ENCODE measurements at places on chromosomes 1 and 21.

DNA sequence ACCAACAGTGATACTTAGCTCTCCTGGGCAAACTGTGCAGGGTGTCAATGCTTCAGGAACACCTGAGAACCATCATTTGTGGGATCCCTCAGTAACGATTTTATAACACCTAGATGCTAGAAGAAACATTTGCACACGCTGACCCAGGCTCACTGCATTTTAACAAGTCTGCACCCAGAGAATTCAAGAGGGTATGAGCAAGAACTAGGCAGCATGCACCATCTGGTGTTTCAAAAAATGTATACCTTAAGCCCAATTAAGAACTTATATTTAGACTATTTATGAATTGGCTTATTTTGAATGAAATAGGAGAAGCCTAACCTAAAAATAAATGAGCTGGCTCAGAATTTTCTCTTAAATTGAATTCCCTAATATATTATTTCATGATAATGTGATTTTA is 400.5 kb downstream of the GPATCH2 start:
- no peak for DNase-seq

DNA sequence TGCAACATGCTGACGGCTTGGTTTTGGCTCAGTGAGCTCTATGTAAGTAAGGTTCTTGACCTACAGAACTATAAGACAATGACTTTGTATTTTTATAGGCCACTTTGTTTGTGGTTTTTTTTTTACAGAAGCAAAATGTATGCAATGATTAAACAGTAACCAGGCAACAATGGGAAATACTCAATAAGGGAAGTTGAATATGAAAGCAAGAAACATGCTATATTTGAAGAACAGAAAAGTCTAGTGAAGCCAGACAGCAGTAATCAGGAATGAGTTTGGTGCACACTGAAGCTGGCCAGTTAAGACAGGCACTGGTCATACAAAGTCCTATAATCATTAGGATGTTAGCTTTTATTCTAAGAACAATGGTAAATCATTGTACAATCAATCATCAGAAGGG is 1926.8 kb downstream of the NCAM2 start:
- no peak for DNase-seq

GRCh38 chr1:43512681-43513080 is 18.0 kb upstream of the PTPRF start:
- DNase-seq: no peak

DNA sequence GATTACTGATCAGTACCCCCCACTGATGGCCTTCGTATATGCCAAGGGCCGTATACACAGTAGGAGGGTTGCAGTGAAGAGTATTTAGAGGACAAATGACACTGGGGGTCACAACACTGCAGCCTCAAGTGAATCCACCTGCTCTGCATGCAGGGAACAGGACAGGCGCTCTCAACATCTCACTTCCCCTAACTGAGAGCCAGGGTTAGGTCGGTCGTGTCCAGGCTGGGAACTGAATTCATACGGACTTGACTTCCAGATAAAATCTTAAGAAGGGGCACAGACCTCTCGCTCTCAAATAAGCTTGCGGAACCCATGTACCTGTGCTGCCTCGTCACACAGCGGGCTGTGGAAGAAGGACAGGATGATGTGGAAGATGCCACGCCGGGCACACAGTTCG is 22.8 kb downstream of the MRAP start:
- DNase-seq: no peak

- DNase-seq: no peak
Observed at GRCh38 chr1:95520390-95520789, 286.4 kb downstream of the RWDD3 start.

DNA sequence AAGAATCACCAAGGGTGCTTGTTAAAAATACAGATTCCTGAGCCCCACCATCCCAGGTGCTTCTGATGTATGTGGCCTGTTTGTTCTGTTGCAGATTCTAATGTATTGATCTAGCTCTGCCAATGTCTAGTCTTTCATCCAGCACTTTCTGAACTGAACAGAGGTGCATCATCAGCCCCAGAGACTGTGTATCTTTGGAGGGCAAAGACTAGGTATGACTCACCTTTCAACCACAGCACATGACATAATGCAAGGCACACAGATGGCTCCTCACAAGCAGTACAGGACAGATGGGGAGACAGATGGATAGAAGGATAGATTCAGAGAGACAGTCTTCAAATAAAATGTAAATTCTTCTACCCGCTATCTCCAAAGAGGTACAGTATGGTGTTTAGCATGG is 32.3 kb downstream of the CD58 start:
- DNase-seq: no peak

DNA sequence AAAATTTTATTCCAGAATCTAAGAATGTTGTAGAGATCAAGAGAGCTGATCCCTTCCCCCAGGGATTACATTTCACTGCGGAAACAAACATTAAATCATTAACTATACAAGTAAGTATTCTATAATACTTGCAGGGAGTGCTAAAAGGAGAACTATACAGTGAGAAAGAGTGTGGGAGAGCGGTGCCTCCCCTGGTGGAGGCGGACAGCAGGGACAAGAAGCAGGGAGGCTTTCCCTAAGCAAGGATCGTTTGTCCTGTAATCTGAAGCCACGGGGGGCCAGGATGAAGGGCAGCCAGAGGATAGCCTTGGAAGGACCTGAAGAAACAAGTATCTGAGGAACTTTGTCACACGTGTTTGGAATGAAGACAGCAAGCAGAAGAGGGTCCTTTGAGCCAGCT is 40.1 kb downstream of the SLC9C2 start:
- no peak for DNase-seq

- no peak for DNase-seq
Observed at GRCh38 chr1:204924013-204924759, 53.5 kb downstream of the NFASC start.

DNA sequence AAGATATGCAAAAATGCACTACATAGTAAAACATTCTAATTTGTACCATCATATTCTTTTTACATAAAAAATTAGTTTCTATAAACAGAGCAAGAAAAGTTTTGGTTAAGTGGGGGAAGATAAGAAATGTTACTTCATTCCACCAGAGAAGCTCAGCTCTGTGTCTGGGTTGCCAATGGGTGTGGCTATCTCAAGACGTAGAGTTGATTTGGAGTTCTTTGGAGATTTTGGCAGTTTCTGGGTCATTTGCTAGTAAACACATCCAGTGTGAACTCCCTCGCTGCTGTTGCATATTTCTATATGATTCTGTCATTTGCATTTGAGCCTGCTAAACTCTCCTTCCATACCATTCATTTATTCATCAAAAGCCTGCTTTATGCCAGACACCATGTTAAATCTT is 7.2 kb downstream of the RGL1 start:
- DNase-seq: no peak

DNA sequence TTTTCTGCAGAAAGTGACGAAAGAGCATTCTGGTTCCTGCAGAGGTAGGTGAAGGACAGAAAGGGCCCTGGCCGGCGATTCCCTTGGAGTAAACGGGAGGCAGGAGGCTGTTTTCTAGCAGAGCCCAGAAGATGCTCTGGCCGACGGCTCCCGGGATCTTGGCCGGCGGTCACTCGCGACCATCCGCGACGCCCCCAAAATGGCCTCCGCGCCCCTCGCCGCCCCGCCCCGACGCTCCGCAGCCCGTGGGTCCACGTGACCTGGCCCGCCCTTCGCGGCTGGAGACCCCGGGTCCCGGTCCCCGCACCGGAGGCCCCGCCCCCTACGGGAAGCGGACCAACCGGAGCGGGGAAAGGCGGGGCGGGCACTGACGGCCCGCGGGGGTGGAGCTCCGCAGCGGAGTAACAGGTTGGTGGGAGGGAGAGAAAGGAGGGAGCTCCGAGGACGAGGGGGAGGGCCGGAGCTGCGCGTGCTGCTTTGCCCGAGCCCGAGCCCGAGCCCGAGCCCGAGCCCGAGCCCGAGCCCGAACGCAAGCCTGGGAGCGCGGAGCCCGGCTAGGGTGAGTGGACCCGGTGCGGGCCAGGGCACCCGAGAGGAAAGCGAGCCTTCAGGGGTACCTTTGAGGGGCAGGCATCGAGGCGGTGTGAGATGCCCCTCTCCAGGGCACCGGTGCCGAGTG is at the start of gene CGN:
TSS of gene CGN (plus strand) at position 431 of the 679 bp plus-strand sequence. CDS start 7,133 bp downstream, outside the sequence.
- peak; percentile 93 for DNase-seq

DNA sequence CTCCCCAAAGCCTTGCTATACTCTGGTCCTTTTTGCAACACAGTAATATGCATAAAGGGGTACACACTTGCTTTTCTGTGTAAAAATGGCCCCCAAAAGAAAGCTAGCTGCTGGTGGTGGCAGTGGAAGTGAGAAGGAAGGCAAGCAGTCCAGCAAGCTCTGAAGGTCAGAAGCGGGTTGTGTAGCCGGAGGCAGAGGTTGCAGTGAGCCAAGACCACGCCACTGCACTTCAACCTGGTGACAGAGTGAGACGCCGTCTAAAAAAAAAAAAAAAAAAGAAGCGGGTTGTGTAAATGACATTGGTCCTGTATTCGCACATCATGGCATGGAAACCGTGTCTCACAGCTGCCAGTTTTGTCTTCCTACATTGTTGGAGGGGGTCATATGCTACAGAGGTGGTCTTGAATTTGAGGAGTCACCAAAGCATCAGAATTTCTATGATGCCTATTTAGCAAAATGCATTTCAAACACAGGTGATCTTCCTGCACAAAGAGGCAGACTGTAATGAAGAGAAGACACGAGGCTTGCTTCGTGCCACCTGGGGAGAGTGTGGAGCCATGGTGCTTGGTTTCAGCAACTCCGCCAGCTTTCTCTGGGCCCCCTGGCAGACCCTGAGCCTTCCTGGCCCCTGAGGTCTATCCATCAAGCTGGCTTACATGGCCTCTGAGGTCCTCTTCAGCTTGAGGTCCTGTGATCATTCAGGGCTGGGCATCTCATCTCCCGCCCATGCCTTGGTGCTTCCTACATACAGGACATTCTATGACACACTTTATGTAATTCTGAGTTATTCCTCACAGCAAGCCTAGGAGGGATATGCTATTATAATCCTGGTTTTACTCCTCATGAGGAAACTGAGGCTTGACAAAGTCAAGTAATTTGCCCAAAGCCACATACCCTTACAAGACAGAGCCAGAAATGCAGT is 71.0 kb downstream of the TOMM20 start:
- no peak for DNase-seq

DNA sequence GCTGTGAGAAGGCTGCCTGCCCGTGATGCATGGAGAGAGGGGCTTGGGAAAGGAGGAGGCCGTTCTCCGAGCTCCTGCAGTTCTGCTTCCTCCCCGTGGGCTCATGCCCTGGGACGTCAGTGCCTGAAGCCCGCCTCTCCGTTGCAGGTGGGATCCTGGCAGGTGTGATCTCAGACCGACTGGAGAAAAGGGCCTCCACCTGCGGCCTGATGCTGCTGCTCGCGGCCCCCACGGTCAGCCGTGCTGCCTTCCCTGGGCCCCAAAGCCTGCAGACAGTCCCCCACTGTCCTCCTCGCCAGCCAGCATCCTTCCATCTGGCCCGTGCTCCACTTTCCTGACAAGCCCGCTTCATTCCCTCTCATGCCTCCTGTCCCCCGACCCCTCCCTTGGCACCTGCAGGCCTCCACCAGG is 50.9 kb downstream of the SLC37A1 start:
- DNase-seq: no peak

DNA sequence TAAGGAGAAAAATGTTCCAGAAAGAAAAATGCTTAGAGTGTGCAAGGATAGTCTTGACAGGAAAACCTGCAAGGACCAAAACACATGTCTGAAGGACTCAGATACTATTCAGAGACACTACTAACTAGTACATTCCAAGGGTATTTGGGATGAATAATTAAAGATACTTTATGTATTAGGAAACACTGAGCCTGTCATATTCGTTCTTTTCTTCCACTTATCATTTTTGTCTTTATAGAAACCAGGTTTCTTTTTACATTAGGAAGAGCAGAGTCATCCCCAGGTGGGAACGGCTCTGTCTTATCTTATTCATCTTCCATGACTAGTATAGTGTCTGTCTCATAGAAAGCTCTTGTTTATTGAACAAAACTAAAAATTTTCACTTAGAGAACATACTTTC is 296.2 kb upstream of the ESRRG start:
- no peak for DNase-seq

DNA sequence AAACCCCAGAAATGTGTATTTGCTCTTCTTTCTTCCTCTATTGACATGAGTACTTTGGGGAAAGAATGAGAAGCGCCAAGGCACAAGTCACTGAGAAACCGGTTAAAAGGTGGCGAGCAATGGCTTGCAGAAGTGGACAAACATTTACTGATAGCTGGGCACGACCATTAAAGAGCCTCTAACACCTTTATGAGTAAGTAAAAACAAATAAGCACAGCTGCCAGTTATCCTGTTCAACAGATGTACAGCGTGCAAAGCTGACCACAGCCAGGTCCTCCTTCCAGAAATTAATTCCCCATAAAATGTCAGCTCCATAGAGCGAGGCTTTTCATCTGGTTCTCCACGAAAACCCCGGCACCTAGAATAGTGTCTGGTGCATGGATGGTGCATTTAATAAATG is 72.7 kb downstream of the CAPZB start:
- no peak for DNase-seq

- no peak for DNase-seq
Observed at GRCh38 chr1:87437663-87438295, 109.1 kb downstream of the LMO4 start.

- no peak for DNase-seq
Observed at GRCh38 chr1:29272147-29272907, 36.0 kb downstream of the PTPRU start.

GRCh38 chr1:45394342-45394741 is 54.1 kb upstream of the MUTYH start:
- DNase-seq: no peak

DNA sequence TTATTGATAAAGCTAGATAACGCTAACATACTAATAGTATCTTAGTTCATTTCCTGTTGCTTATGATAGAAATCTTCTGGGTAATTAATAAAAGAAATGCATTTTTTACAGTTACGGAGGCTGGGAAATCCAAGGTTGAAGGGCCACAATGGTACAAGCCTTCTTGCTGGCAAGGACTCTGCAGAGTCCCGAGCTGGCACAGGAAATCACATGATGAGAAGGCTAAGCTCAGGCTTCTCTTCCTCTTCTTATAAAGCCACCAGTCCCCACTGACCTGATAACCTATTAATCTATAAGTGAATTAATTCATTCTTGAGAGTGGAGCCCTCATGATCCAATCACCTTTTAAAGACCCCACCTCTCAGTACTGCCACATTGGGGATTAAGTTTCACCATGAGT is 82.6 kb downstream of the GPR161 start:
- DNase-seq: no peak

Measured in retina (tissue), 1 donor.